ENCODE measurements at places on chromosomes 16 and 17.

DNA sequence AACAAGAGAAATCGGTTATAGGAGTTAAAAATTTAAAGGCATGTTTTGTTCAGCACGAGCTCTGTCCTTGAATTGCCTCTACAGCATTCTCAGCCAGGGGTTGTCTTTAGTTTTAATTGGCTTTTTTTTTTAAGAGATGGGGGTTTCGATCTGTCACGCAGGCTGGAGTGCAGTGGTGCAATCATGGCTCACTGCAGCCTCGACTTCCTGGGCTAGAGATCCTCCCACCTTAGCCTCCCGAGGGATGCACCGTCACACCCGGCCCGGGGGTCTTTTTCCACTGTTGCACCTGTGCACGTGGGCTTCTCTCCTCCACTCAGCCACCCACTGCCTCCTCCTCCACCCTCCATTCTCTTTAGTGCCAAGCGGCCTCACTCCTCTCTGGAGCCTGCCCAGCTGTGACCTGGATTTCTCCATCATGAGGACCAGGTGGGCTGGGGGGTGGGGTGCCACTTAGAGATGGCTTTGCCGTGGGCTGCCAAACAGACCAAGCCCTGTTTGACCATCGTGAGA, 106.8 kb upstream of the SEC14L1 start:
- no peak for DNase-seq

- no peak for DNase-seq
Observed at GRCh38 chr16:83714286-83714685, 93.5 kb upstream of the HSBP1 start.

DNA sequence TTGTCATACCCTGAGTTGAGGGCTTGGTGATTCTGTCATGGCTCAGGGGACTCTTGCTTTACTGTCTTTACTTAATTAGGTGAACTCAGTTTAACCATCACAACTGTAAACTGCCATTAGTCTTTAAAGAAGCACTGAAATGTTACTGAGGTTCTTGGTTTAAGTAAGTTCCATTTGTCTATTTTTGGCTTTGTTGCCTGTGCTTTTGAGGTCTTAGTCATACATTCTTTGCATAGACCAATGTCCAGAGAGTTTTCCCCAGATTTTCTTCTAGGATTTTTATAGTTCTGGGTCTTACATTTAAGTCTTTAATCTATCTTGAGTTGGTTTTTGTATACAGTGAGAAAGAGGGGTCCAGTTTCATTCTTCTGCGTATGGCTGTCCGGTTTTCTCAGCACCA, 137.5 kb downstream of the SOCS1 start:
- no peak for DNase-seq

DNA sequence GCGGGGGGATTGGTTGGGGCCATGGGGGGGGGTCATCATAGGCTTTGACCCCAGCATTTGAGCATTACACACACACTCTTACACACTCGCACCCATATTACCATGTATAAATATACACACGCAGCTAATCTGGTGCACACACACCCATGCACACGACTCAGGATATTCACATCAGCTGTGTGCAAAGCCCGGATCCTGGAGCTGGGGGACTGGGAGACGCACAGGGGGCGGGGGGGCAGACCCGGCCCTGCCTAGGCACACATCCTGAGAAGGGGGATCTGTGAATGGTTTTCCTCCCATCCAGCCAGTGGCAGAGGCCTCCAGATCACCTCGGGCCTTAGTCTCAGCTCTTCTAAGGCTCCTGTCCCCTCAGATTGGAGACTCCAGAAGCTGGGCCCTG, 5.6 kb downstream of the ASGR2 start:
- no peak for DNase-seq

DNA sequence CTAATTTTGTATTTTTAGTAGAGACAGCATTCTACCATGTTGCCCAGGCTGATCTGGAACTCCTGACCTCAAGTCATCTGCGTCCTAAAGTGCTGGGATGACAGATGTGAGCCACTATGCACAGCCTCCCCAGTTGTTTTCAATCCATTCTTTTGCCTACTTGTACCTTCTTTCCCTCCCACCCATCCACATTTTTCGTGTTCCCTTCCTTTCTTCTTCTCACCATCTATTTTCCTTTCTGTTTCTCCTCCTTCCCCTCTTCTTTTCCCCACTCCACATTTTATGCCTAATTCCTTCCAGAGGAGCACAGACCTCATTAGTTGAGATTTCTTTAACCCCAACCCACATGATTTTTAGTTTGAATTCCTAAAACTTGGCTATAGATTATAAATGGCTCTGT, 94.3 kb downstream of the ATF7IP2 start:
- no peak for DNase-seq

- no peak for DNase-seq
Observed at GRCh38 chr16:82945420-82946101, 318.8 kb downstream of the CDH13 start.

DNA sequence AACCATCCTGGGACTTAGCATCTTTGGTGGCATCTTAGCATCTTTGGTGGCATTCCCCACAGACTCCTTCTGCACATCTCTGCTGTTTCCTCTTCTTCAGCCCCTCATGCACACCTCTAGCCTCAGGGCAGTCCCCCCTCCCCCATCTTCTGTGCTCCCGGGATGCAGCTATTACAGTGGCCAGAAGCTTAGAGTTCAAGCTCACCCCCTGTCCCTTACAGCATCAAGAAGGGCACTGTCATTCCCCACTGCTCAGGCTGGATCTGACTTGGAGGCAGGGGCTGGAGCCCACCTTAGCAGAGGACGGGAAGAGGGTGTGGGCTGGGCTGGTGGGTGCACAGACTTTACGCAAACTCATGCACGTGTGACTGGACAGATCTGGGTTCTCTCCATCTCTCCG, 650 bp downstream of the EPN3 start:
- no peak for DNase-seq

DNA sequence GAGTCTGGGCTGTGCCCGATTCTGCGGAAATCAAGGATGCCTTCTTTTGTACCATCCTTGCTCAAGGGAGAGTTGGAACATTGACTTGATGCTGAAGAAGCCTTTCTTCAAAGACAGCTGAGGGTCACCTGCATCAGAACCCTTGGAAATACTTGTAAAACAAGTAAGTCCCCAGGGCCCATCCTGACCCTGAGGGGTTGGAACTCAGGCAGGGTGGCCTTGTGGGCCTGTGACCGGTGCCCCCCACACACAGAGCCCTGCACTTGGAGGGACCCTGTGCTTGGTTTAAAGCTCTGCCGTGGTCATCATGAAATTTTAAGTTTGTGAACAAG, 56.9 kb downstream of the WIPI1 start:
- no peak for DNase-seq

GRCh38 chr16:89006036-89006752, 29.2 kb upstream of the CBFA2T3 start:
- DNase-seq: no peak

GRCh38 chr17:15941781-15942180, 3.1 kb upstream of the ADORA2B start:
- no peak for DNase-seq

DNA sequence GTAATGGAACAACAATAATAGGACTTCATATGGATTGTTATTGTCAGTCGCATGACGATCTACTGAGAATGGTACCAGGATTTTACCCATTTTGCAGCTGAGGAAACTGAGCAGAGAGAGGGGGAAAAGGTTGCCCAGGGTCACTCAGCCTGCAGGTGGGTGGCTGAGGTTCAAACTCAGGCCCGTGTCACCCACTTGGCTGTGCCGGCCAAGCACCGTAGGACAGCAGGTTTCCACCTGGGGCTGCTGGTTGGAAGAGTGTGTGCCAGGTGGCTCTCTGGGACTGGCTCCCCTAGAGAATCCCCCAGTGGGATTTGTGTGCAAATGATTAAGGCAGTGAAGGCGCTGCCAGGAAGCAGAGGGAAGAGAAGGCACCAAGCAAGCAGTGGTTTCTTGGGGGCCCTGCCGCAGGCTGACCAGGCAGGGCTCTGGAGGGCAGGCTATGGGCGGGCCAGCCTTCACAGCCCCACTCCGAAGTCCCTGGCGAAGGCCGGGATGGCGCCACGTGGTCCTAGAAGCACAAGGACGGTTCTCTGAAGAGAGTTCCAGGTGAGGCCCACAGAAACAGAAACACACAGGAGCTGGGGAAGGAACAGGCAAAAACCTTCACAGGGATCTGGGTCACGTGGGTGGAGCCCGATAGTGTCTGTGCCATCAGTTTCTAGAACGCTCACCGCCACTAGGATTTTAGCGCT, 163.5 kb downstream of the IRF8 start:
- DNase-seq: no peak

DNA sequence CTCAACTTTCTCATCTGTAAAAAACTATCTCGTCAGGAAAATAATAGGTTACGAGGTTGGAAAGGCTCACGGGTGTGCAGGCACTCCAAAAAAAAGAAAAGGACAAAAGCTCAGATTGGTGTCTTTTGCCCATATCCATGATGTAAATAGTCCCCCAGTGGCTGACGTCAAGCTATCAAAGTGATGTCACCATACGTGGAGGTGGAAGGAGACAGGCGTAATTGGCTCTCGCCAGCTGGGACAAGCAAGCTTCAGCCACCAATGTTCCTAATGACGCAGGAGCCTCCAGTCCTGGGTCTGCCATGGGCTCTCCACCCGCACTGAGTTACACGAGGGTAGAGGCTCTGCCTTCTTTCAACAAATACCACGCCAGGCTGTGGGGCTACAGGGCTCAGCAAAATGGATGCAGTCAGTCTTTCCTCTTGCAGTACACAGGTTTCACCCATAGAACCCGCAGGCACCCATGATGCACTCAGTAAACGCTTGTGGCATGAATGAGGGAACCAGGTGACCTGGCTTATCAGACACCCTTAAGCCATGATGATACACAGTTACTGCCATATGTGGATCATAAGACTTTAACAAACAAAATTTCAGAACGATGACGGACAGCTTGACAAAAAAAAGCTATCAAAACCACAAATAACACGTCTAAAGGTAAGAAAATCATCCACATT, 50.5 kb downstream of the COTL1 start:
- DNase-seq: no peak

DNA sequence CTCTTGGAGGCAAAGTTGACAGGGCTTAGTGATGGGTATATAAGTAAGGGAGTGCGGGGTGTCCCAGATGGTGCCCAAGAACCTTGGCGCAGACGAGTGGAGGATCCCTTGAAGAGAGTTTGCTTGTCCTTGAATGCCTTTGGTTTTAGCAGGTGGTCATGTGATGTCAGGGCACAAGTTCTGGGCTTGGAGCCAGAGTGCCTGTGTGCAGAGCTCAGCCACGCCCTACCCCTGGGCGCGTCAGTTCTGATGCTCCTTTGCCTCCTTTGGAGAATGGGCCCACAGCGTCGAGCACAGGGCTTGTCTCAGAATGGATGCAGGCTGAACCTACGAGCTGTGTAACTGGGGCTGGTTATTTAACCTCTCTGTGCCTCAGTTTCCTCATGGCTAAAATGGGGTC, 412.2 kb upstream of the EEF2KMT start:
- no peak for DNase-seq

GRCh38 chr16:57801098-57801808, 1.0 kb downstream of the KIFC3 start:
- no peak for DNase-seq

DNA sequence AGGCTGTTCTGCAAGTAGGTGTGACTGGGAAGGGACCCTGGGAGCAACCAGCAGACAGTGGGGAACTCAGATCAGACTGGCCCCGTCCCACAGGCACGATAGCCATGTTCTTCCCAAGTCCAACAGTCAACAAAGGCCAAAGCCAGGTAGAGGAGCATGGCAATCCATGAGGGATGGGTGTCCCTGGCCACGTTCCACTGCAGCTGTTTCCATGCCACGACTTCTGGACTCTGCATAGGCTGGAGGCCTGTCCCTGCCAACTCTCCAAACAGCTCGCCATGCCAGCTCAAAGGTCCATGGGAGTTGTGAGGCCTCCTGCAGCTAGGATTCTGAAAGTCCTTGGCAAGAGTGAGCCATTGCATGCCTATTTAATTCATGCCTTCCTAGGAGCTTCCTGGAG, 459.8 kb downstream of the CDH8 start:
- no peak for DNase-seq

DNA sequence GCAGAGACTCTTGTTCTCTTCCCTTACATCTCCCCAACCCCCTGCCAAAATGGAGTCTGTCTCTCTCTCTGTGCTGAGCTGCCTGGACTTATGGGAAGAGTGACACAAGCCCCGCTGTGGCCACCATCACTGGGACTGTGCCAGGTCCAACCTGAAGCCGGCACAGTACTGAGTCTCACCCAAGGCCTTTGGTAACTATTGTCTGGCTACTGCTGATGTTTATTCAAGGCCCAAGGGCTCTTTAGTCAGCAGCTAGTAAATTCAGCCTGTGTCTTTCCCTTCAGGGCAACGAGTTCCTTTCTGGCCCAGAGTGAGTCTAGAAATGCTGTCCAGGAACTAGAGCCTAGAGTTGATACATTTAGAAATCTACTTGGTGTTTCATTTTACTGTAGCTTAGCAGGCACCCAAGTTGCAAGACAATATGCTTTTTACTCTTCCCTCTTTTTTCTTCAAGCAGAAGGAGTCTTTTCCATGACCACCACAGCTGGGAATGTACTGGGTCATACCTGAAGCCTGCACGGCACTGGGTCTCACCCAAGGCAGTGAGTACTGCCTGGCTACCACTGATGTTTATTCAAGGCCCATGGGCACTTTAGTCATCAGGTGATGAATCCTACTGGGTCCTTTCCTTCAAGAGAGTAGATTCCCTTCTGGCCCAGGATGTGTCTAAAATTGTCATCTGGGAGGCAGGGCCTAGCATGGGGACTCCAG, 17.7 kb downstream of the EFCAB5 start:
- DNase-seq: no peak

DNA sequence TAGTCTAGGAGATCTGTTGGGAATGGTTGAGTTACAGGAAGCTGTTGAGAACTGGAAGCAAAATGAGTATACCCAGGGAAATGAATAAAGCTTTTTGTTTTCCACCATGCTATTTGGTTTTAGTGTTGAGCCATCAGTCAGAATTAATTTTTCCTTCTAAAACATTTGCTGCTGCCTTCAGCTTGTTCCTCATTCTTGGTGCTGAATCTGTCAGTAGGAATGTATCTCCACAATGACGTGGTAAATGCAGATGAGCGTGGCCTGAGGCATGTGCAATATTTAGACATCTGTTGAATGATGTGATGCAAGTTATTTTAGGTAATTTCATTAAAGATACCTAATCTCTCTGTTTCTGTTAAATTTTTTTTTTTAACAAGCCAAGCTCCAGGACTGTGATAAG, 10.9 kb downstream of the HAPSTR1 start:
- no peak for DNase-seq

- no peak for DNase-seq
Observed at GRCh38 chr17:40702271-40702670, 1.3 kb downstream of the KRT24 start.

- no peak for DNase-seq
Observed at GRCh38 chr17:9729735-9730420, 61.5 kb downstream of the DHRS7C start.

Data from stimulated activated CD4-positive, alpha-beta T cell treated with anti-CD3 and anti-CD28 coated beads, Interleukin-1b, Interleukin-23, amount 100 ng/mL, for 1 hour (primary cell).